Activated CD8-positive, alpha-beta T cell treated with anti-CD3 and anti-CD28 coated beads, Interleukin-2, amount 10 ng/mL, durations not matched to agents 7 days and 5 days (primary cell): ENCODE measurements at places on chromosomes 3 and 15.

- DNase-seq: no peak
These were observed 377.8 kb downstream of the GRM7 start for GRCh38 chr3:7238565-7239295.

DNA sequence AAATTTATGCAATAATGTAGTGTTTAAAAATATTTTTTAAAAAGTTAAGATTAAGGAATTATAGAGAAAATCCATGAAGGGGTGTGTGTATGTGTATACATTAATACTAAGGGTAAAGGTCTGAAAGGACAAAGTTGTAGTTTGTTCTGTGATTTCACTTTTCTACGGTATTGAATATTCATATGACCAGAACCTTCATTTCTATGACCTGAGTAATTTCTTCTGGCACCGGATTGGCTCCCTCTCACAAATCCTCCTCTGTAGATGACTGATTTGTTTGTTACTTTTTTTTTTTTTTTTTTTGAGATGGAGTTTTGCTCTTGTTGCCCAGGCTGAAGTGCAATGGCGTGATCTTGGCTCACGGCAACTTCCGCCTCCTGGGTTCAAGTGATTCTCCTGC is 20.9 kb downstream of the GMPS start:
- no peak for DNase-seq

DNA sequence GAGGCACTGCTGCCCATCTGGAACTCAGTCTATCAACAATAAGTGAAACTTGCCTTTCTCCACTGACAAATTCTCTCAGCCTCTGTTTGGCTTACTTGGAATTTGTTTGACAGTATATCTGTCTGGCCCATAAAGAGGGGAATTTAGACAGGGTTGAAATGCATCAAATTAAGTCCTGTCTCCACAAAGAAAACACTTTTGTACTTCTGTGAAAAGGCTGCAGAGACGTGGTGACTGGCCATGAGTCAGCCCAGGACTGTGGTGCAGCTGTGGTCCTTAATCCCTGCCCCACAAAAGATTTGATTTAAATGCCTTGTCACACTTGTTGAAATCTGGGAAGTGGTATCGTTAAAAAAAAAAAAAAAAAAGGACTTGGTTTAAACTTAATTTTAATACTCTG is 47.5 kb downstream of the RYR3 start:
- no peak for DNase-seq

DNA sequence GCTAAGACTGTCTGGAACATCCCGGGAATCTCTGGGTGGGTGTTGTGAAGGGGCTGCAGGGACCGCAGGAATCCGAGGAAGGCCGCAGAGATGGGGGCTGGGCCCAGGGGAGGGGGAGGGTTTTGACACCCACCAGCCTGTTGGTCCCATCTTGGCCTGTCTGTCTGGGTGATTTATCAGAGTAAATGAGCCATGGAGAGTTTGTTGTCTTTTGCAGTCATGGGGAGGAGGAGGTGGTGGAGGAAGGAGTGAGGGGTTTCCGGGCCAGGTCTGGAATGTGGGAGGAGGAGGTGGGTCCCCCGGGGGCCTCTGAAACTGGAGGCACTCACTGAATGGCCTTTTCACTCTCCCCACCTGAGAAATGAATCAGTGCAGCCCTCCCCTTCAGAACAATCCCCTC is 11.5 kb downstream of the SEMA3F start:
- no peak for DNase-seq

- DNase-seq: no peak
These were observed 34.1 kb downstream of the LRIG1 start for GRCh38 chr3:66466606-66467270.

DNA sequence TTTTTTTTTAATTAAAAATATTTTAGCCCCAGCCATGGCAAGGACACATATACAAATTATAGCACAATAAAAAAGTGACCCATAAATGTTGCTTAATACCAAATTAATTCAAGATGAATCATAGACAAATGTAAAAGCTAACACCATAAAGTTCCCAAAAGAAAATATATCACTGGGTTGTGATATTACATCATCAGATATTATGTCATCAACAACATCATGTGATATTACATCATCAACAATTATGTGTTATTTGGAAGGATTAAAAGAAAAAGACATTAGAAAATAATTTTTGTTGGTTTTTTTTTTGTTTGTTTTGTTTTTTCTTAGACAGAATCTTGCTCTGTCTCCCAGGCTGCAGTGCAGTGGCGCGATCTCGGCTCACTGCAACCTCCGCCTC is 34.5 kb upstream of the ABHD10 start:
- no peak for DNase-seq

GRCh38 chr15:60328852-60329443 is 68.8 kb downstream of the ANXA2 start:
- peak; percentile 57 for DNase-seq

DNA sequence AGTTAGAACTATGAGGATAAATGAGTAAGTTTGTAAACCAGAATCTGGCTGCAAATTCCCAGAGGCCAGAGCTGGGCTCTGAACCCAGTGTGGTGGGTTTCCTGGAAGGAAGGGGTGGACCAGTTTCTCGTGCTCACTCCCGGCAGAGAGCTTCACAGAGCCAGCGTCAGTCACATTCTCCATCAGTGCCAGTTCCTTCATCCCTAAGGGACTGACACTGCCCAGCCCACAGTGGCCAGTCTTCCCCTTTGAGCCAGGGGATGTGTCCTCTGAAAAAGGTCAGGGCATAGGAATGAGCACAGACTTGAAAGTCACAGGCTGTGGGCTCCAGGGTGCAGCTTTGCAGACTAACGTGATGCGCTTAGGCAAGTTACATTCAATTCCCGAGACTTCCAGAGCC is 135.8 kb upstream of the HACD2 start:
- no peak for DNase-seq

GRCh38 chr3:18121020-18121419 is 304.1 kb downstream of the SATB1 start:
- no peak for DNase-seq

- DNase-seq: no peak
These were observed 1.4 kb downstream of the MFGE8 start for GRCh38 chr15:88911766-88912118.

- DNase-seq: no peak
These were observed 42.1 kb downstream of the DNAJB8 start for GRCh38 chr3:128424508-128425069.
